ENCODE measurements at places on chromosomes 1 and 21. TPM values are rescaled to one million over a fixed set of nuclear protein-coding genes. Genes with fewer than 3 reads are reported as not detected.

GRCh38 chr1:195332102-195332501, 1276.1 kb downstream of the KCNT2 start:
- no peak overlapping the region for H3K4me3 ChIP-seq
- H3K27me3 ChIP-seq: no peaks in the 10 kb centered on the region
- no peaks in the 10 kb centered on the region for H3K36me3 ChIP-seq
- no peaks in the 10 kb centered on the region for H3K4me1 ChIP-seq
- no peak for DNase-seq

- no peak overlapping the region for H3K27ac ChIP-seq
- H3K4me3 ChIP-seq: no peak overlapping the region
- no peak for DNase-seq
- no peaks in the 10 kb centered on the region for H3K4me1 ChIP-seq
These were observed 80.5 kb upstream of the VAMP3 start for GRCh38 chr1:7690496-7691182.

- H3K36me3 ChIP-seq: peaks cover 59% of the 10 kb centered on the region
- no peaks in the 10 kb centered on the region for H3K27me3 ChIP-seq
- DNase-seq: no peak
- H3K27ac ChIP-seq: no peak overlapping the region
- no peak overlapping the region for H3K4me3 ChIP-seq
- H3K4me1 ChIP-seq: peaks cover 21% of the 10 kb centered on the region
These were observed 3.5 kb downstream of the PEX10 start for GRCh38 chr1:2408859-2409276.

- no peaks in the 10 kb centered on the region for H3K36me3 ChIP-seq
- H3K27me3 ChIP-seq: peaks cover 6% of the 10 kb centered on the region
- no peak overlapping the region for H3K27ac ChIP-seq
- no peak for DNase-seq
These were observed 11.5 kb upstream of the CXADR start for GRCh38 chr21:17501107-17502006.

DNA sequence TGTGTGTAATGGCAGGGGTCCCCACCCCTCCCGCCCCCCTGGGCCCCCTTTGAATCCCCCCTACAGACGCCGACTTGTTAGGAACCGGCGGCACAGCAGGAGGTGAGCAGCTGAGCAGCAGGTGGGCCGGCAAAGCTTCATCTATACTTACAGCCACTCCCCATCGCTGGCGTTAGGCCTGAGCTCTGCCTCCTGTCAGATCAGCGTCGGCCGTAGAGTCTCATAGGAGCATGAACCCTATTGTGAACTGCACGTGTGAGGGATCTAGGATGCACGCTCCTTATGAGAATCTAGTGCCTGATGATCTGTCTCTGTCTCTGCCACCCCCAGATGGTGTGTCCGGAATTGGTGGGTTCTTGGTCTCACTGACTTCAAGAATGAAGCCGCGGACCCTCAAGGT, 14.9 kb upstream of the VPS26C start:
- H3K36me3 ChIP-seq: no peaks in the 10 kb centered on the region
- H3K27me3 ChIP-seq: no peaks in the 10 kb centered on the region
- no peaks in the 10 kb centered on the region for H3K4me1 ChIP-seq
- DNase-seq: no peak
- no peak overlapping the region for H3K27ac ChIP-seq

DNA sequence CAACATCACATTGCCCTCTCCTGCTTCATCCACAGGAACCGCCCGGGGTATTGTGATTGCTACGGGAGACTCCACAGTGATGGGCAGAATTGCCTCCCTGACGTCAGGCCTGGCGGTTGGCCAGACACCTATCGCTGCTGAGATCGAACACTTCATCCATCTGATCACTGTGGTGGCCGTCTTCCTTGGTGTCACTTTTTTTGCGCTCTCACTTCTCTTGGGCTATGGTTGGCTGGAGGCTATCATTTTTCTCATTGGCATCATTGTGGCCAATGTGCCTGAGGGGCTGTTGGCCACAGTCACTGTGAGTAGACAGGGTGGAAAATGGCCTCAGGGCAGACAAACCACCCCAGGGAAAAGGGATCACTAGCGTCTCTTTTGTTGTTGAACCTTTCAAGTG, 12.7 kb downstream of the ATP1A4 start:
- no peak for DNase-seq
- H3K4me1 ChIP-seq: peaks cover 7% of the 10 kb centered on the region
- no peak overlapping the region for H3K4me3 ChIP-seq
- H3K27me3 ChIP-seq: no peaks in the 10 kb centered on the region
- H3K27ac ChIP-seq: no peak overlapping the region

GRCh38 chr1:161359291-161359690, 8.4 kb downstream of the CFAP126 start:
- H3K36me3 ChIP-seq: peaks cover 23% of the 10 kb centered on the region
- H3K4me3 ChIP-seq: no peak overlapping the region
- peaks cover 14% of the 10 kb centered on the region for H3K4me1 ChIP-seq
- H3K27ac ChIP-seq: no peak overlapping the region
- DNase-seq: no peak

GRCh38 chr1:197692965-197693364, 82.3 kb downstream of the DENND1B start:
- DNase-seq: no peak
- H3K27me3 ChIP-seq: no peaks in the 10 kb centered on the region

DNA sequence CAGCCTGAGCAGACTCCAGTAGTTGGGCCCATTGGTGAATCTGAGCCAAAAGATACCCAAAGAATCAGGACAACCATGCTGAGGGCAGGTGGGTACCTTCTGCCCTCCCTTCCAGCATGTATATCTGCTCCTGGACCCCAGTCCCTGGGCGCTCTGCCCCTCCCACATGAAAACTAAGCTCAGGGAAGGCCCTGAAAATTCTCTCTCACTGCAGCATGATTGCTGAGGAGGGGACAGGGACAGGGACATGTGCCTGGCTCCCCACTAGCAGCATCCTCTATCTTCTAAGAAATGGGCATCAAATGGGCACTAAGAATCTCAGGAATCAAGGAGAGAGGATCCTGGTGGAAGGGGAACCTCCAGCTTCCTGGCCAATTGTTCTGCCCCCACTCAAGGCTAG, 446.0 kb downstream of the MATN1 start:
- H3K27ac ChIP-seq: no peak overlapping the region
- DNase-seq: peak; percentile 31
- H3K27me3 ChIP-seq: 0 out of 2 replicates have a peak, but pooled peaks cover 3% of the 10 kb centered on the region

GRCh38 chr21:26588446-26588845, 15.4 kb upstream of the CYYR1 start:
- no peaks in the 10 kb centered on the region for H3K27me3 ChIP-seq
- no peak overlapping the region for H3K27ac ChIP-seq
- H3K4me3 ChIP-seq: no peak overlapping the region
- H3K4me1 ChIP-seq: peaks cover 6% of the 10 kb centered on the region
- no peaks in the 10 kb centered on the region for H3K36me3 ChIP-seq
- DNase-seq: no peak

- H3K4me3 ChIP-seq: no peak overlapping the region
- H3K27ac ChIP-seq: no peak overlapping the region
- no peaks in the 10 kb centered on the region for H3K4me1 ChIP-seq
- H3K36me3 ChIP-seq: no peaks in the 10 kb centered on the region
These were observed 58.8 kb upstream of the MAP1LC3C start for GRCh38 chr1:242057745-242058115.

DNA sequence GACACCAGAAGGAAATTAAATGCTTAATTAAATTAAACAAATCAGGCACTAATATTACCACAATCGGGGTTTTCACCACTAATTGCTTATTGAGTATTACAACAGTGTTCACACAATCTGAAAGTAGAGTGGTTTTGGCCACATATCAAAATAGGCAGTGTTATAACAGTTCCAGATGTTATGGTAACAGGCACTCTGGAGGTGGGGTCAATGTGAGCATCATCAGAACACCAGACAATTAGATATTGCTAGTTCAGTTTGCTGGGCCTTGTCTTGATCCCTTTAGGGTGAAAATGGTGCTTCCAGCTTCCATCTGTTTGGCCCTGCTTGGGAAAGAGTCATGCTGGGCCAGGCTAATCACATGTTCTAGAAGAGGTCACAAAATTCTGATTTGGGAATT, 14.5 kb upstream of the DDAH1 start:
- H3K27ac ChIP-seq: no peak overlapping the region
- no peak for DNase-seq
- peaks cover 37% of the 10 kb centered on the region for H3K36me3 ChIP-seq

DNA sequence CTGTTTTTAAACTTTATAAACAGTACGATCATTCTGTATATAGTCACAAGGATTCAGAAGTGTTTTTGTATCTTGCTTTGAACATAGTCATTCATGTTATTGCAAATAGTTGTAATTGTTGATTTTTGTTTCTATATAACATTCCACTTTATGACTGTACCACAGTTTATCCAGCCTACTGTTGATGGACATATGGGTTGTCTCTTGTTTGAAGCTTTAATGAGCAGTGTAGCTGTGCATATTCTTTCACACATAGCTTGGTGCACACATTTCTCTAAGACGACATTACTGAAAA, 6.1 kb downstream of the CD101 start:
- H3K4me1 ChIP-seq: peaks cover 10% of the 10 kb centered on the region
- no peak overlapping the region for H3K4me3 ChIP-seq
- H3K27ac ChIP-seq: no peak overlapping the region
- no peaks in the 10 kb centered on the region for H3K36me3 ChIP-seq
- no peaks in the 10 kb centered on the region for H3K27me3 ChIP-seq

- DNase-seq: no peak
- no peaks in the 10 kb centered on the region for H3K27me3 ChIP-seq
- no peak overlapping the region for H3K27ac ChIP-seq
- no peak overlapping the region for H3K4me3 ChIP-seq
- H3K4me1 ChIP-seq: no peaks in the 10 kb centered on the region
These were observed 923.1 kb upstream of the NEGR1 start for GRCh38 chr1:73205294-73205973.

DNA sequence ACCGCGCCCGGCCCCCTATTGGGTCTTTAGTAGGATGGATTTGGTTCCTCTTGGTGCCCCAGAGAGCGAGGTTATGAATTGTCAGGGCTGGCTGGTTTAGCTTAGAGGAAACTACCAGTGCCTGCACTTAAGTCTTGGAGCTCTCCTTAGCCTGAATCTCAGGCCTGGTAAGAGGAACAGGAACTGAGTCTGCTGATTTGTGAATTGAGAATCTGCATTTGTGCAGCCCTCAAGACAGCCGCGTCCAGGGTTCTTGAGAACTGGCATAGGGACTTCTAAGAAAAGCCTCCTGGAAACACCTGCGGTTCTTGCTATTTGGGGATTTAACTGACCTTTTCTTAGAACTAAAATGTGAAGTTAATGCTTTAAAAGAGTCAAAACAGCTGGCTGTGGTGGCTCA, 1.7 kb downstream of the NECAP2 start:
- peaks cover 8% of the 10 kb centered on the region for H3K4me1 ChIP-seq
- peaks cover 63% of the 10 kb centered on the region for H3K36me3 ChIP-seq
- no peak overlapping the region for H3K27ac ChIP-seq
- H3K27me3 ChIP-seq: no peaks in the 10 kb centered on the region
- no peak overlapping the region for H3K4me3 ChIP-seq
- no peak for DNase-seq

DNA sequence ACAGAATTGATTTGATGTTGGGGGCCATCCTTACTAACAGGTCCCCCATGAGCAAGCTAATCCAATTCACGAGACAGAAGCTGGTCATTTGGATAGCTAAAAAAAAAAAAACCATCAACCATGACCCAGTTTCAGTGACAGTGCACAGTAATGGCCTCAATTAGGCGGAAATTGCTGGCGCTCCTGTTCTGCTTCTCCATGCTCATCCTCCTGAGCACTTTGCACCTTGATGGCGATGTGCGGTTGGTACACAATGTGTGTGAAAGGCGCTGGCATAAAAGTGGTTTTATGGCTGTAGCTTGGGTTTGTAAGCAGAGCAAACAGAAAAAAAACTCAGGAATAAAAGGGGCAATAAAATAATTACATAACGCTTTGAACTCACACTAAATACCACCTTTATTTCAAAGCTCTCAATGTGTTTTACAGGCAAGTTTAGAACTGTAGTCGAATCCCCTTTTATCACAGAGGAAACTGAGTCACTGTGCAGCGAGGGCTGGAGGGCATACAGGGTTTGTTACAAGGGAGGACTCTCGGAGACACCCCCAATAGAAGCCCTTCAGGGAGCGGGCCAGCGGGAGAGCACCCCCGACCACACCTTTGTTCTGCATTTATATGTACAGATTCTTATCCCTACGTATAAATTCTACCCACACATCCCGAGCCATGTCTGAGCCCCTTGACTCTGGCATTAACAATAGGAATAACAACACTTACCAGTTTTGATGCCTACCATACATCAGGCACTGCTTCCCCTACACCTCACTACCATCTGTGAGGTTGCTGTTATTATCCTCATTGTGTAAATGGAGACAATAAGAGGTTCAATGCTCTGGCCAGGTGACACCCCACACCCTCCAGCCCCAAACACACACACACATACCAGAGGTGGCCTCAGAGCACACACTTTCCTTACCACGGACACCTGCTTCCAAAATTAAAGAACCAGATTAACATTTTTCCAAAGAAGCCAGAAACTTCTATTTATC, 213.5 kb upstream of the IRF2BP2 start:
- DNase-seq: no peak
- no peak overlapping the region for H3K27ac ChIP-seq
- H3K4me3 ChIP-seq: no peak overlapping the region
- no peaks in the 10 kb centered on the region for H3K4me1 ChIP-seq

DNA sequence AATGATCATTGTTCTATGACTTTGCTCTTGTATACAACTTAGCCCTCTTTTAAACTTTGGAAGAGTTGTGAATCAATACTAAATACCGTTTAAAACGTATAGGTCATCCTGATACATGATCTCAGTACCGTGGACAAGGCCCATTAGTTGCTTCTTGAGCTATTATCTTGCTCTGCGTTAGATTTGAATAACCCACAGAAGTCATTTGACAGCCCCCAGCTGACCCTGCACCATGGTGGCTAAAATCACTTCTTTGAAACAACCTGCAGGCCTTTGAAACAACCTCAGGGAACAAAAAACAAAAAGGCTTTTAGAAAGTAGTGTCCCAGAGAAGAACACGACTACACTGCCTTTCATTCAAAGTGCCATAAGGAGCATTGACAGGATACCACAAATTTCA, 473.0 kb upstream of the ADGRL2 start:
- no peaks in the 10 kb centered on the region for H3K36me3 ChIP-seq
- no peak overlapping the region for H3K4me3 ChIP-seq
- DNase-seq: no peak
- H3K27ac ChIP-seq: no peak overlapping the region

- H3K27ac ChIP-seq: no peak overlapping the region
- H3K4me3 ChIP-seq: no peak overlapping the region
- H3K36me3 ChIP-seq: no peaks in the 10 kb centered on the region
- H3K4me1 ChIP-seq: no peaks in the 10 kb centered on the region
- no peak for DNase-seq
- H3K27me3 ChIP-seq: peaks cover 81% of the 10 kb centered on the region
These were observed 8.7 kb upstream of the TDRD10 start for GRCh38 chr1:154493276-154493675.

GRCh38 chr1:30745156-30745833, 12.3 kb downstream of the LAPTM5 start:
- H3K27ac ChIP-seq: no peak overlapping the region
- no peaks in the 10 kb centered on the region for H3K36me3 ChIP-seq
- H3K27me3 ChIP-seq: no peaks in the 10 kb centered on the region
- H3K4me3 ChIP-seq: no peak overlapping the region
- H3K4me1 ChIP-seq: peaks cover 9% of the 10 kb centered on the region

ARTN gene
- not detected for total RNA-seq

NMNAT1 gene
- total RNA-seq: 49.0 TPM

SLC9C2 gene
- not detected for total RNA-seq

CDC42BPA gene
- total RNA-seq: 52.8 TPM

WDR64 gene
- total RNA-seq: 0.24 TPM

ABCB10 gene
- total RNA-seq: 30.0 TPM

KRTAP13-1 gene
- total RNA-seq: not detected

CYP2J2 gene
- not detected for total RNA-seq

NUF2 gene
- 59.9 TPM for total RNA-seq

TDRD5 gene
- not detected for total RNA-seq
